ENCODE measurements at places on chromosomes 13 and 19.

DNA sequence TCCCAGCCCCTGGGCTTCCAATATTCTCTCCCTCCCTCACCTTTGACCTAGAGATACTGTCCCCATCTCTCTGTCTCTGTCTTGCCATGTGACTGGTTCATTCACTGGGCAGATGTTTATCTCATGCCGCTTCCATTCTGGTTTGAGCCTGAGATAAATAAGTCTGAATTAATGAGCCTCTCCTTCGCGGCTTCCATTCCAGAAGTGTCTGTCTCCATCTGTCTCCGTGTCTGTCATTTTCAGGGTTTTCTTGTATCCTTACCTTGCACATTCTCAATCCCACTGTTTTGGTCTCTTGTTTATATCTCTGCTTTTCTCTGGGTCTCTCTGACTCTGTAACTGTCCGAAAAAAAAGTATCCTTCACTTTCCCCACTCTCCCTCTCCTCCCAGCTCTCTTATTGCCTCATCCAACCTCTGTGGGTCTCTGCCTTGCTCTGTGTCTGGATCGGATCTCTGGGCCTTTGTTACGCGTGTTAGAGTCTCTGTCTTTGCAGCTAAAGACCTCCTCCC is 4.3 kb downstream of the SPHK2 start:
- DNase-seq, result no peak

DNA sequence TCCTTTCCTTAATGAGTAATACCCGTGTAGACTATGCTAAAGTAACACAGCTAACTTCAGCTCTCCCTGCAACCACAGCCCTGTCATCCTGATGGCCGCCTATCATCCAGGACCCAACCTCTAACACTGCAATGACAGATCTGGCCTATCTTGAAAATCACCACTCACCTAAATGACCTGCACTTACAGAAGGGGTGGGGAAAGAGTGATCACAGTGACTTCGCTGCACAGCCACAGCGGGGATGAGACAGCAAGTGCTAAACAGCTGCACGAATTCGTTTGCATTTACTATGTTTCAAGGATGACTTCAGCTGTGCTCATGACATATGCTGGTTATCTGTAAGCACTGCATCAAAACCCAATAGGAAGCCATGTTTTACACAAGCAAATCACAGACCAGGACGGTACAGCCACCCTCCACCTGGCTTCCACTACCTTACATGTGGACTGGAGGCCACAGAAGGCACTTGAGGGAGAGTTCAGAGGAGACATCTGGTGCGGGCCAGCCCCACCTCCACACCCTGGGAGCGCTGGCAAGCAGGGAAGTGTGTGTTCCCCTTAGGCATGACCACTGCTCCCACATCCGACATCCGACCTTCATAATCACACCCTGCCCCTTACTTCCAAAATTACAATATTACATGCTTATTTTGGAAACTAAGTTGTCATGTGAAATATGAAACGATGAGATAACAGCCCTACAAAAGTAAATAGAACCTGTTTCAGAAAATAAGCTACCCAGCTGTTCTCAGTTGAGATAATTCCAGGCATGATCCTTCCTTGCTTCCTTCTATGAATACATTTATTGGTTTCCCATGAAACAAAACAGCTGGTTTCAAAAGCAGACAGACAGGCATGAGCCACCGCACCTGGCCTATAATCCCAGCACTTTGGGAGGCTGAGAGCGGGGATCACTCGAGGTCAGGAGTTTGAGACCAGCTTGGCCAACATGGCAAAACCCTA is 95.7 kb downstream of the STK24 start:
- DNase-seq, result no peak

GRCh38 chr19:6216236-6216995 is 63.4 kb downstream of the MLLT1 start:
- DNase-seq, result no peak

GRCh38 chr19:53333066-53333462 is 485 bp upstream of the ZNF845 start:
- DNase-seq, result no peak

GRCh38 chr13:20832861-20833260 is 59.1 kb upstream of the EEF1AKMT1 start:
- no peak for DNase-seq

DNA sequence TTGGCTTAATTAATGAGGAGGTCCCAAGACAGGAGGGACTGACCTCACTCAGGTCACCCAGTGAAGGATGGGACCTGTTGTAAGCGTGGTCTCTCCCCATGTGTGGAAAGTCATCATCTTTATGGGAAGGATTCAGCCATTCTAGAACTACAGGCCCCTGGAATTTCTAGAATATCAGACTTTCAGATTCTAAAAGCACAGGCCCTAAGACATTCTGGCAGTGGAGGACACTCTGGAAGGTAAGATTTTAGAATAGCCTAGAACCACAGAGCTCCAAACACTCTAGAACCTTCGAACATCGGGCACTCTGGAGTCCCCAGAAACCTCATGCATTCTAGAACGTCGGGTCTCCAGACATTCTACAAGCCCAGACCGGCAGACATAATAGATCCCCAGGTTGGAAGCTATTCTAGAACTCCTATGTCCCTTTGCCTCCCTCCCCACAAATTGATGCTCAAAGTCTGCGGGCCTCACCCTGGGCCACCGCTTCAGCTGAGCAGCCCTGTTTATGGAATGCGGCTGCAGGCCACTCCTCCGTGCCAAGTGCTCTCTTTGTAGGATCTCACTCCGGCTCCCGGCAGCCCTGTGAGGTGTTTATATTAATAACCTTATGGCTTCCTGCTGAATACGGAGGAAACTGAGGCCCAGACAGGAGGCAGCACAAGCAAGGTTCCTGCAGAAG is 1.9 kb upstream of the KLK15 start:
- no peak for DNase-seq

DNA sequence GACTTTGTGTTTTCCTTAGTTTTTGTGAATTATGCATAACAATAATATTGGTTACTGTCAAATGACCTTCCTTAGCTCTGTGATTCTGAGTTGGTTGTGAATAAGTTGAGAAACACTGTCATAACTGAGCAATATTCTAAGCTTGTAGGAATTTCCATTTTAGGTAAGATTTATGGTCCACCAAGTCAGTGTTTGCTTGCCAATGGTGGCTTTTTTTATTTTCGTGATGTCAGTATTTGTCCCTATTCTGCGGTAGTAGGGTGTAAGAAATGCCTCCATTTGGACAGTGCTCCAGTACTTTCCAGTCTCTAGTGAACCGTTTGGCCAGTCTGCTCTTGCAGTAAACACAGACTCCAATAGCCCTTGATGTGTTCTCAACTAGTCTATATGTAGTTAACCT is 94.7 kb downstream of the FRY start:
- no peak for DNase-seq

DNA sequence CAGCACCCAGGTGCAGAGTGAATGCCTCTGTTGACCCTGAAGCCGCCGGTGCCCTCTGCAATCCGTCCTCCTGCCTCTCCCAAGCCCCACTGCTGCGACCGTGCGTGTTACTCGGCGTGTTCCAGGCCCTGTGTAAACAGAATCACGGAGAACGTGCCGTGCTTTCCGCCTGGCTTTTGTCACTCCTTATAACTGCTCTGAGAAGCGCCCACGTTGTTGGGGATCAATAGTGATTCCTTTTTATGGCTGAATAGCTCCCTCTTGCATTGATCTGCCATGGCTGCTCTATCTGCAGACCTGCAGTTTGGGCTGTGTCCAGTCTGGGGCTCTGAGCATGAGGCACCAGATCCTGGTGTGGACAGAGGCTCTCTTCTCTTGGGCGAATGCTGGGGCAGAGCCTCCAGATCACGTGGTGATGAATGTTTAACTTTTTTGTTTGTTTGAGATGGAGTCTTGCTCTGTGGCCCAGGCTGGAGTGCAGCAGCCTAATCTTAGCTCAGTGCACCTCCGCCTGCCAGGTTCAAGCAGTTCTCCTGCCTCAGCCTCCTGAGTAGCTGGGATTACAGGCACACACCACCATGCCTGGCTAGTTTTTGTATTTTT is 15.8 kb downstream of the ADPRHL1 start:
- DNase-seq, result no peak

GRCh38 chr19:36111200-36111539 is 227 bp downstream of the OVOL3 start:
- no peak for DNase-seq

GRCh38 chr13:41107104-41107571 is 25.5 kb downstream of the KBTBD6 start:
- no peak for DNase-seq

DNA sequence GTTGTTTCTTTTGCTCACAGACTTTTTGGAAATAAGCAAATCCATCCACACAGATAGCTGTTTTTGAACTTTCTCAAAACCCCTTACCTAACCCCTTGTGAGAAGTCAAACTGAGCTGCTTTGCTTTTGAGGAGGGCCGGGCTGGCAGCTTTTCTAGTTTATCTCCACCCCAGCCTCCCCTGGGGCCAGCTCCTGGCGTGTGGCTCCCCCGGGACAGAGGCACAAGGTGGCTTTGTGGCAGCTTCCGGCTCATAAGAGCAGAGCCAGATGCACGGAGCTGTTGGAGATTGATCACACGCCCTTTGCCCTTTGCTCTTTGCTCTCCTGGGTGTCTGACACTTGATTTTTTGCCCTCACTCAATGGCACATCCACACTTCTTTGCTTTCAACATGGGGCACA is 24.9 kb upstream of the RNF113B start:
- no peak for DNase-seq

Measured in GM04504 (cell line).